ENCODE measurements at places on chromosomes 1 and 21. TPM values are rescaled to one million over a fixed set of nuclear protein-coding genes. Genes with fewer than 3 reads are reported as not detected.

- peak; percentile 43 for DNase-seq
Observed at GRCh38 chr1:107058245-107059032, 2.0 kb downstream of the PRMT6 start.

DNA sequence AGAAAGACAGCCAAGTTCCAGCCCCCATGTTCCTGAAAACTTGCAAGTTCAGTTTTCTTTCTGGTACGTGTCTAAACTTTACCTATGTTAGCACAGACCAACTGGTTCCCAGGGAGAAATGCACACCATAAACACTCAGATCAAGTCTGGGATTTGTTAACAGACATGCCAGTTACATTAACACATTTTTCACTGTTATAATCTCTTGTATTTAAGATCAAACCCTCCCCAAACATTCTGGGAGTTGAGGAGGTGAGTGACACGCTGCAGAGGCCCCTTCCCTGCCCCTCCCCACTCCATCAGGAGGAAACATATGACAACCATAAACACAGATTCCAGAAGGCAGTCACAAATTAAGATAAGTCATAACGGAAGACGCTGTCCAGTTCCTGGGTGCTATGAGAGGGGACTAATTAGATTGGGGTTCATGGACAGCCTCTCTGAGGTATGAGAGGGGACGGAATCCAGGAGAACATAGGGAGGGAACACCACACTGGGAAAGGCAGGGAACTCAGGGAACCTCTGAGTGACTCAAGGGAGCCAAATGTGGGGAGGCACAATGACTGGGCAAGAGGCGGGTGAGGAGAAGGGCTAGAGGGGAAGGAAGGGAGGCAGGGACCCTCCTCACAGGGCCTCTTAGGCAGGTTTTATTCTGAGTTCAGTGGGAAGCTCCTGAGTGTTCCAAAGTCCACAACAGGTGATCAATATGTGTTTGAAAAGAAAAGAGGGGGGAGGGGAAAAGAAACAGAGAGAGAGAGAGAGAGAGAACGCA lies 25.0 kb downstream of the DUSP10 start:
- no peak for DNase-seq

DNA sequence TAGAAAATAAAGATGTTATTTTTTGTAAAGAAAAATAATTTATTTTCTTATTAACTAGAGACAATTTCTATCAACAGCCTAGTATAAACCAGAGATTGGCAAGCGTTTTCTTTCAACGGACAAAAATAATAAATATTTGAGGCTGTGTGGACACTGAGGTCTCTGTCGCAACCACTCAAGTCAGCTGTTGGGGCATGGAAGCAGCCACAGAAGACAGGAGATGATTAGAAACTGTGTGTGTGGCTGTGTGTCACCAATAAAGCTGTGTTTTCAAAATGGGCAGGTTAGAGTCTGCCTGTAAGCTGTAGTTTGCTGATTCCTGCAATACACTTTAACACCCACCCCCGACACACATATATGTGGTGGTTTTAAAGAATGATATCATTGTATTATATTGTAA lies 200.6 kb upstream of the HMCN1 start:
- no peak for DNase-seq

DNA sequence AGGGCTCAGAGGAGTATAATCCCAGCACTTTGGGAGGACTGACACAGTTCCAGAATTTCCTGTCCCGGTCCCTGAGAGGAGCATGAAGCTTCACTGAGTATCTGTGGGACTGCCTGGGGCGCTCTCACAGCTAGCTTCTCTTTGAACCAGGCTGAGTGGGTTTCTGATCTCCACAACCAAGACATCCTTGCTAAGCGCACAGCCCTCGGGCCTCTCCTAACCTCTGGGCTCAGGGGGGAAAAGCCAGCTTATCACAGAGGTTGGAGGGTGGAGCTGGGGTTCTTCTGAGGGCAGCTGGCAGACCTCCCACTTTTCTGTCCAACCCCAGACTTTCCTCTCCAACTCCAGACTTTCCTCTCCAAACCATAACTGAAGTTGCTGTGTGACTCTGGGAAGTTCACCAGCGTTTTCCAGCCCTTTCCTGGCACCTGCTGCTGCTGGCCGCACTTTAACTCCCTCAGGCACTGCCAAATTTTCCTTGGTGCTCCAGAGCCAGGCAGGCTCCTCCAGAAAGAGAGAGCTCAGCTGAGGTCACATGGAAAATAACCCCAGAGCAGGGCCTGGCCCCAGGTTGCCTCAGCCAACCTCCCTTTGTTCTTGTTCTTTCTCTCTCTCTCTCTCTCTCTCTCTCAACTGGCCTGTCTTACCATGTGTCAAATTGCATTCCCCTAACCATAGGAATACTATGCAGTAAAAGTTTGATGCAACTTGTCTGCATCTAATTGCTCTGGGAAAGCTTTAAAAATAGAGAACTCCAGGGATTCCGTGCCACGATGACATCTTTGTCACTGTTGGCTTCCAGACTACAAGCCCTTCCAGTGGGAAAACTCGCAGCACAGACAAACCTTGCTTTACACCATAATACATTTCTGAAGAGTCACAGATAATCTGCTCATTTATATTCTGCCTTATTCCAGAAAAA lies 49.5 kb downstream of the OLFML2B start:
- DNase-seq, result peak; percentile 86

Gene RIIAD1
- polyA plus RNA-seq, result not detected

Gene SEC16B
- 5.8 TPM for polyA plus RNA-seq
